H9 (cell line): ENCODE measurements at places on chromosomes 6 and 20. TPM values are rescaled to one million over a fixed set of nuclear protein-coding genes. Genes with fewer than 3 reads are reported as not detected.

GRCh38 chr20:40532103-40532502 is 156.9 kb downstream of the MAFB start:
- H3K27ac ChIP-seq: no peak overlapping the region
- H3K4me1 ChIP-seq: no peaks in the 10 kb centered on the region
- no peak overlapping the region for H3K4me3 ChIP-seq
- no peaks in the 10 kb centered on the region for H3K27me3 ChIP-seq

NNAT gene
- total RNA-seq: 42.5 and 43.1 TPM in 2 replicates

DNA sequence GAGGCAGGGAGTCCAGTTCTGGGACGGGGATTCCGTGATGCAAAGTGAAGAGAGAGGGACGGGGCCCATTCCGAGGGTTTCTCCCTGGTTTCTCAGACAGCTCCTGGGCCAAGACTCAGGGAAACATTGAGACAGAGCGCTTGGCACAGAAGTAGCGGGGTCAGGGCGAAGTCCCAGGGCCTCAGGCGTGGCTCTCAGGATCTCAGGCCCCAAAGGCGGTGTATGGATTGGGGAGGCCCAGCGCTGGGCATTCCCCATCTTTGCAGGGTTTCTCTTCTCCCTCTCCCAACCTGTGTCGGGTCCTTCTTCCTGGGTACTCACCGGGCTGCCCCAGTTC is 35.9 kb upstream of the HLA-G start:
- DNase-seq: no peak
- peak overlapping the region; percentile 81 for H3K4me3 ChIP-seq
- peaks cover 10% of the 10 kb centered on the region; the same call in 1 of the 2 replicates for H3K27me3 ChIP-seq
- H3K27ac ChIP-seq: no peak overlapping the region
- H3K36me3 ChIP-seq: no peaks in the 10 kb centered on the region

DNA sequence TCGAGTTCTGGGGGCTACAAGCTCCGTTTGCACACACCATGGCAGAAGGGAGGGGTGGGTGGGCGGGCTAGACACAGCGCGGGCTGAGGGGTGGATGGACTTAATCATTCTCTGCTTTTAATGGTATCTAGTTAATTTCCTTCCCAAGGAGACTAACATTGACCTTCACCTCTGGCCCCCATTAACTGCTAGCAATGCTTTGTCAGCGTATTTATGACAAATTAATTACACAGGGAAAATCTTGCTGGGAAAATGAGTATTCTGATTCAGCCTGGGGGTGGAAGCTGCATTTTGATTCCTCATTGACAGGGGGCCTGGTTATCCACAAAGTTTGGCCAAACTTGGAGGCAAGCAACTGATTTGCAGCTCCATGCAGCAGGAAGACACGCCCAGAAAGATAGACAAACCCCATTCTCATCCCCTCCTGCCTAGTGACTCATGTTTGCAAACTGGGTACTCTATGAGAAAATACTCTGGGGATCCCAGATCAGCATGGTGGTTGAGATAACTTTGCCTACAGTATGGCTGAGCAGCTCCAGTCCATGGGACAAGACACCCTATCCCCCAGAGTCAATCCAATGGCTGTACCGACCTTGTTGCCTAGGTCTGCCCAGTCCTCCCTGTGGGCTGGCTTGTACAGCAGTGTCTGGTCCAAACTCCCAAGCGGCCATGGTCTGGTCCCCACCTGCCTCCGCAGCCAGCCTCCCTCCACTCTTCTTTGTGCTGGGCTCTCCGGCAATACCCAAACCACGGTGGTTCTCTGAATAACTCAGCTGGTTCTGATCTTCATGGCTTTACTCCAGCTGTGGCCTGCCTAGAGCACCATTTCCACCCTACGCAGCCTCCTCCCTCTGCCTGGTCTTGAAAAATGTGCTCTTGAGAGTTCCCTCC is 19.7 kb downstream of the ZBP1 start:
- no peak overlapping the region for H3K27ac ChIP-seq
- H3K27me3 ChIP-seq: no peaks in the 10 kb centered on the region
- no peaks in the 10 kb centered on the region for H3K4me1 ChIP-seq
- H3K4me3 ChIP-seq: no peak overlapping the region
- DNase-seq: no peak

GRCh38 chr20:1711826-1712601 is 54.4 kb upstream of the SIRPG start:
- H3K36me3 ChIP-seq: no peaks in the 10 kb centered on the region
- DNase-seq: no peak
- H3K4me1 ChIP-seq: no peaks in the 10 kb centered on the region

GRCh38 chr6:42138630-42139619 is 3.5 kb downstream of the C6orf132 start:
- peaks cover 28% of the 10 kb centered on the region for H3K36me3 ChIP-seq
- H3K27ac ChIP-seq: peak overlapping the region; percentile 91
- peak; percentile 41 for DNase-seq
- no peaks in the 10 kb centered on the region for H3K27me3 ChIP-seq
- peak overlapping the region; percentile 34 for H3K4me3 ChIP-seq
- H3K4me1 ChIP-seq: peaks cover 21% of the 10 kb centered on the region

PTCRA gene
- not detected in 2 replicates for total RNA-seq

FNDC11 gene
- total RNA-seq: 2.5 and 2.7 TPM in 2 replicates

GRCh38 chr20:63533388-63533787 is 3.8 kb downstream of the PTK6 start:
- no peaks in the 10 kb centered on the region for H3K36me3 ChIP-seq
- no peak overlapping the region for H3K27ac ChIP-seq
- H3K4me1 ChIP-seq: no peaks in the 10 kb centered on the region
- no peaks in the 10 kb centered on the region for H3K27me3 ChIP-seq
- no peak overlapping the region for H3K4me3 ChIP-seq

DNA sequence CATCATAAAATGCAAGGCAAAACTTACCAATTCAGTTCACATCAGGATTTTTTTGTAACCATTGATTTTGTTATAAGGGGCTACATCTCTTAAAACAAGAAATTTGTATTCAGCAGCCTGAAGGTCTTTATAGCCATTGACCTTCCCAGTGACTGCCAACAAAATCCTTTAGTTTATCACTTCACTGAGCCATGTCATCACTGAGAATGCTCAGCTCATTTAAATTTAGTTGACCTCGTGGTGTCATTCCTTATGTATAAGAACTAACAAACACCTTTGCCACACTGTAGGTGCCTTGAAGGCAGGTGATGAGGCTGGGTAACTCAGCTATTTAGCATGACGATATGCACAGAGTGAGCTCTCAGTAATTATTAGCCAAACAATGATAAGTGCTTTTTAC is 77.7 kb downstream of the GRM1 start:
- peaks cover 8% of the 10 kb centered on the region; the same call in 1 of the 2 replicates for H3K4me1 ChIP-seq
- no peak overlapping the region for H3K27ac ChIP-seq
- DNase-seq: no peak
- no peak overlapping the region for H3K4me3 ChIP-seq

DNA sequence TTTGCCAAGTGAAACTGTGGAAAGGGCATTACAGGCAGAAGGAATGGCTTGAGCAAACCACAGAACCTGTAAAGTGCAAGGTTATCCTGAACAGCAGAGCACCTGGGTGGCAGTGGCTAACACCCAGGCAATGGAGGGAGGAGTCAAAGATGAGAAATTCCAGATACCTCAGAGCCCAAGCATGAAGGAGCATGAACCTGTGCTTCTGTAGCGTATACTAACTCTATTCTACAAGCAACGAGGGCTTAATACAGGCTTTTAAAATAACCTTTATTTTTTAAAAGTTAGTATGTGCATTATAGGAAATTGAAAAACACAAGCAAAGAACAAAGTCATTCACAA is 77.0 kb downstream of the CNBD2 start:
- peaks cover 26% of the 10 kb centered on the region for H3K36me3 ChIP-seq
- H3K4me1 ChIP-seq: no peaks in the 10 kb centered on the region
- DNase-seq: no peak
- H3K4me3 ChIP-seq: no peak overlapping the region

- H3K27ac ChIP-seq: no peak overlapping the region
- no peak overlapping the region for H3K4me3 ChIP-seq
- no peaks in the 10 kb centered on the region for H3K36me3 ChIP-seq
- no peaks in the 10 kb centered on the region for H3K27me3 ChIP-seq
- DNase-seq: no peak
These were observed 13.7 kb upstream of the LAMA4 start for GRCh38 chr6:112268019-112268418.

DNA sequence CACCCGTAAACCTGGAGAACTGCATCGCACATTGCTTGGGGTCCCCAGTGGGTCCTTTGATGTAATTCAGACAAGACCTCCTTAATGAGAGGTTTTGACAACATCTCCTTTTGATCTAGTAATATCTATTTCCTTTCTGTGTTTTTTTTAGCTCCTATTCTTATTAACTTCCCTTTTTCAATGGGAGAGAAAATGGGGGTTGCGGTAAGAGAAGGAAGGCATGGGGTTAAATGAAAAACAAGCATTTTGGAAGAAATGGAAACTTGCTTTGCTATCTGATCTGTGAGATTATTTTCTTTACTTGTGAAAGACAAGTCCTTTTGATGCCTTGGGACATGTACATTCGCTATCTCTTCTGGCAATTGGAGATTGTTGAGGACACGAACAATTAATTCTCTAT is 418.6 kb upstream of the MAN1A1 start:
- no peak for DNase-seq
- no peak overlapping the region for H3K4me3 ChIP-seq
- H3K27me3 ChIP-seq: no peaks in the 10 kb centered on the region
- H3K27ac ChIP-seq: no peak overlapping the region
- H3K36me3 ChIP-seq: peaks cover 2% of the 10 kb centered on the region; the same call in 2 of the 3 replicates
- H3K4me1 ChIP-seq: no peaks in the 10 kb centered on the region

DNA sequence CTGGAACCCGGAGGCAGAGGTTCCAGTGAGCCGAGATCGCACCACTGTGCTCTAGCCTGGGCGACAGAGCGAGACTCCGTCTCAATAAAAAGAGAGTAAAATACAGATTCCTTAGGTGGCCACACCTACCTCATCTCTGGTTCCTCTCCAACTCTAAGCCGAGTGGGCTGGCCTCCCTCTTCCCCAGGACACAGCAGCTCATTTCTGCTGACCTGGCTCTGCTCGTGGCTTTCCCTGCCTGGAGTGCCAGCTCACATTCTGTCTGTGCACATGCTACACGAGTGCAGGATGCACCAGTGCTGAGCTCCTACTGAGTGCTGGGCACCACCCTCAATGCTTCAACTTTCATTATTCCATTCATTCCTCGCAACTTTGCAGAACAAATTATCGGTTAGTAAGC is 28.8 kb downstream of the EFCAB8 start:
- H3K27me3 ChIP-seq: no peaks in the 10 kb centered on the region
- no peak overlapping the region for H3K27ac ChIP-seq
- peaks cover 2% of the 10 kb centered on the region; the same call in 1 of the 2 replicates for H3K4me1 ChIP-seq
- no peaks in the 10 kb centered on the region for H3K36me3 ChIP-seq
- H3K4me3 ChIP-seq: no peak overlapping the region
- DNase-seq: no peak

DNA sequence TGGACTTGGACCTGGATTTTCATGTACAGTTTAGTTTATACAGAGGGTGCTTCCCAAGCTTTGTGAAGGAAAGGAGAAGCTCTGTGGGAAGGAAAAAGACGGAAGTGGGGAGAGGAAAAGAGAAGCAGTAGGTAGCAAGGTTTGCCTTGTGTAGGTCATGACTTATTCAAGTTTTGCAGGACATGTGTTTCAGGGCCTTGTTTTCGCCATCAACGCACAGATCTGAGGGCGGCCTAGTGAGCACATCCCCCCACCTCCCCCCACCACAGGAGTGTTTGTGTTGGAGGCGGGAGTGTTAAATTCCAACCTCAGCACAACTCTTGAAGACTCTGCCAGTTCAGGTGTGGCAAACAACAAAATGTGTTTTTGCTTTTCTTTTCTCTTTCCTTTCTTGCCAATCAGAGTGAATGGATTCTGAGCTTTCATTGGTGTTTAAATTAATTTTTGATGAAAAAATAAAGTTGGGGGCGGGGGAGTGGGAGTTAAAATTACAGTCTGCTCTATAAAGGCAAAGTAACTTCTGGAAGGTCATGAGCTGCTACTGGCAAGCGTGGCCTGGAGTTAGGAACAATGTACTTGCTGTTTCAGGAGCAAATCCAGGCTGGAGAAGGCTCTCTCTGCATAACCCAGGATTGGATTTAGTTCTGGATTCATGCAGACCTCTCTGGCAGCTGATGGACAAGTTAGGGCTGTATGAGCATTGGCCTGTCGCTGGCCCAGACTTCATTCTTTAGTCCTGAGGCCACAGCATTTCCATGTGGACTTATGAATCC is 338.5 kb downstream of the CD83 start:
- H3K4me1 ChIP-seq: no peaks in the 10 kb centered on the region; the same call in 1 of the 2 replicates
- no peak for DNase-seq
- no peak overlapping the region for H3K27ac ChIP-seq
- no peak overlapping the region for H3K4me3 ChIP-seq
- no peaks in the 10 kb centered on the region for H3K27me3 ChIP-seq

- peaks cover 9% of the 10 kb centered on the region; the same call in 2 of the 3 replicates for H3K36me3 ChIP-seq
- H3K27ac ChIP-seq: peak overlapping the region; percentile 38
- DNase-seq: no peak
- peak overlapping the region; percentile 87 for H3K4me3 ChIP-seq
- H3K4me1 ChIP-seq: no peaks in the 10 kb centered on the region
These were observed 16.0 kb downstream of the HFE start for GRCh38 chr6:26103141-26103769.

GRCh38 chr20:14657266-14658005 is 320.0 kb upstream of the FLRT3 start:
- no peaks in the 10 kb centered on the region for H3K27me3 ChIP-seq
- H3K36me3 ChIP-seq: no peaks in the 10 kb centered on the region
- no peak for DNase-seq
- H3K4me3 ChIP-seq: no peak overlapping the region
- H3K4me1 ChIP-seq: no peaks in the 10 kb centered on the region
- H3K27ac ChIP-seq: no peak overlapping the region

RRBP1 gene
- total RNA-seq: 89.8 and 97.8 TPM in 2 replicates

GRCh38 chr6:382883-383810 is 8.4 kb upstream of the IRF4 start:
- no peaks in the 10 kb centered on the region for H3K4me1 ChIP-seq
- H3K27me3 ChIP-seq: no peaks in the 10 kb centered on the region
- DNase-seq: no peak
- no peaks in the 10 kb centered on the region for H3K36me3 ChIP-seq
- no peak overlapping the region for H3K4me3 ChIP-seq

- H3K4me3 ChIP-seq: peak overlapping the region; percentile 94; the same call in 2 of the 3 replicates
- H3K27ac ChIP-seq: no peak overlapping the region
- H3K36me3 ChIP-seq: peaks cover 2% of the 10 kb centered on the region; the same call in 1 of the 3 replicates
- DNase-seq: no peak
- H3K27me3 ChIP-seq: no peaks in the 10 kb centered on the region
These were observed 1.9 kb downstream of the ZFAND3 start for GRCh38 chr6:37821446-37821845.

TTLL9 gene
- total RNA-seq: 0.13 and 0.20 TPM in 2 replicates
